Thyroid gland (tissue), 4 donors: ENCODE measurements at places on chromosomes 3 and 15. TPM values are rescaled to one million over a fixed set of nuclear protein-coding genes. Genes with fewer than 3 reads are reported as not detected.

Gene OR4F6
- not detected for total RNA-seq

Gene CCDC33
- total RNA-seq: not detected

Gene PCOLCE2
- total RNA-seq: 3.1 TPM

Gene C3orf20
- 0.29 TPM for total RNA-seq

Gene LINGO1
- total RNA-seq: not detected

- DNase-seq: no peak
Observed at GRCh38 chr3:71061581-71061980, 521.9 kb downstream of the FOXP1 start.

DNA sequence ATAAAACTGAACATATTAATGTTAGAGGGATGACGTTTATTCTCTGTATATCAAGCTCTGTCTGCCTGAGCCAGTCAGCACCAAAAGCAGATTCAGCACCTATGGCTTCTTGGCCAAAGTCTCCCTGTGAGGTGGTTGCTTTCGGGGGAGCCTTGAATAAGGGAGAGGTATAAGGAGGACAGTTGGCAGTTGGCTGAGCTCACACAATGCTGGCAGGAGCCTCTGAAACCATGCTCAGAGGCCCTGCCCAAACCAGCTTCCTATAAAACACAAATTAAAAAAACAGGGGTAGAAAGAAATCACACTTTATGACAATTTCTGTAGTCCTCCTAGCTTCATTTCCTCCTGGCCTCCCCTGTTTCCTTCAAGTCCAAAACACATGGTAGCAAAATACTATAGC, 18.8 kb downstream of the ARHGEF3 start:
- no peak for DNase-seq

DNA sequence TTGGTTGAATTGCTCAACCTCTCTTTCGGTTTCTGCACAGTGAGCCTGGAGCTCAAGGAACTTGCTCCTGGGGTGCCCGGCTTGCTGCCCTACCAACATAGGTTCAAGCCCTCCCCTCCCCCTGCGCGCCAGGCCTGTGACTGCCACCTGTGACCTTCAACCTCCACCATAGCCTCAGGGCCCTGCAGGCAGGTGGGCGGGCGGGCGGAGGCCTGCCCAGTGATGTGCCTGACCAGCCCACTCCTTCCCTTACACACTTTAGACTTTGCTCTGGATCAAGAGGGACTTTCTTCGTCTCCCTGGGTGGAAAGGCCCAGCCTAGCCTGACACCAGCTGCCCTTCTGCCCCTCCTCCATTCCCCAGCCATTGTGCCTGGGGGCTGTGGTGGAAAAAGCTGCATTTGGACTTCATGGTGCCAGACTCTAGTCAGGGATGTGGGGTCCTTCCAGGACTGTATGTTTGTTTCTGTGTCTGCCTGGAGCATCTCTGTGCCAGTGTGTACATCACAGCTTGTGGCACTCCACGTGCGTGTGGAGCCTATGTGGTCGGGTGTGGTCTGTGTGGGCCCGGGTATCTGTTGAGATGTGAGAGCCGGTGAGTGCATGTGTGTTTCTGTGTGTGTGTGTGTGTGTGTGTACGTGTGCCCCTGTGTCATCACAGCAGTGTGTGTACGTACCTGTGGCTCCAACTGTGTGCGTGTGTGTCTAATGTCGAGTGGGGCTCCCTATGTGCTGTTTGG, 9.5 kb downstream of the PRKCD start:
- no peak for DNase-seq

- DNase-seq: no peak
Observed at GRCh38 chr3:111947231-111947630, 31.6 kb upstream of the ABHD10 start.

- DNase-seq: no peak
Observed at GRCh38 chr3:122893282-122893681, 98.4 kb downstream of the SLC49A4 start.

GRCh38 chr15:76994971-76995945, at the start of gene PSTPIP1:
TSS of gene PSTPIP1 (plus strand) at chr15:76995126. CDS start at chr15:76995574, 448 bp downstream.
- no peak for DNase-seq

GRCh38 chr3:111859974-111860859, 1.2 kb downstream of the PHLDB2 start:
- DNase-seq: peak; percentile 68

GRCh38 chr15:70096215-70097062, 1.3 kb downstream of the TLE3 start:
- DNase-seq: peak; percentile 68

DNA sequence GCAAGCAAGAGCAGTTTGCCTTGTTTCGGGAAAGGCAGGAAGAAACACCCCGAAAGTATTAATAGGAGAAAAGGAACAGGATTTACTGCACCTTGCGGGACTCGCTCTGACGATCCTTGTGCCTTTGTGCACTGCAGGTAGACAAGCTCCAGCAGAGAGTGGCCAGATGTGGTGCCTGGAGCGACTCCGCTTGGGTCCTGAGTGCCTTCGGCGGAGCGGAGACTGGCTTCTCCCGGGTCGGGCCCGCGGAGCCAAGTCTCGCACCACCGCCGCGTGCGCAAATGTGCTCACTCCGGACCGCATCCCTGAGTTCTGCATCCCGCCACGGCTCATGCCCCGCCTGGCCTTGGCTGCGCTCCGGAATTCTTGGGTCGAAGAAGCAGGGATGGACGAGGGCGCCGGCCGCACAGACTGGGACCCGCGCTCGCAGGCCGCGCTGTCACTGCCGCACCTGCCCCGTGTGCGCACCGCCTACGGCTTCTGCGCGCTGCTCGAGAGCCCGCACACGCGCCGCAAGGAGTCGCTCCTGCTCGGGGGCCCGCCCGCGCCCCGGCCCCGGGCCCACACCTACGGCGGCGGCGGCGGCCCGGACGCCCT, 769 bp downstream of the C2CD4A start:
- DNase-seq: peak; percentile 42

DNA sequence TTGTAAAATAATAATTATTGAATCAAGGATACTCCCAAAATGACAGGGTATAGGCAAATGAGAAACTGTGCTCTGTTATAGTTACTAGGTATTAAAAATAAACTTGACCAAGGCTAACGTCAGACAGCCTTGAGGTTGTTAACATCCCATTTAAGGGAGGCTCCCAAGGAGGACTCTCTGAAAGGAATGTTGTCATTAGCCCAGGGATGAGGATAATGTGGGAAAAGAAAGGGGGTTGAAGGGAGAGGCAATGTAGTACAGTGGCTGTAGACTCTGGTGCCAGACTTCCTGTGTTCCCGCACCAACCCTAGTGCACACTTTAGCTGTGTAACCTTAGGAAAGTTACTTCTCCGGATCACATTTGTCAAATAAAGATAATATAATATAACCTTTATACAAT, 47.0 kb upstream of the RARB start:
- no peak for DNase-seq

DNA sequence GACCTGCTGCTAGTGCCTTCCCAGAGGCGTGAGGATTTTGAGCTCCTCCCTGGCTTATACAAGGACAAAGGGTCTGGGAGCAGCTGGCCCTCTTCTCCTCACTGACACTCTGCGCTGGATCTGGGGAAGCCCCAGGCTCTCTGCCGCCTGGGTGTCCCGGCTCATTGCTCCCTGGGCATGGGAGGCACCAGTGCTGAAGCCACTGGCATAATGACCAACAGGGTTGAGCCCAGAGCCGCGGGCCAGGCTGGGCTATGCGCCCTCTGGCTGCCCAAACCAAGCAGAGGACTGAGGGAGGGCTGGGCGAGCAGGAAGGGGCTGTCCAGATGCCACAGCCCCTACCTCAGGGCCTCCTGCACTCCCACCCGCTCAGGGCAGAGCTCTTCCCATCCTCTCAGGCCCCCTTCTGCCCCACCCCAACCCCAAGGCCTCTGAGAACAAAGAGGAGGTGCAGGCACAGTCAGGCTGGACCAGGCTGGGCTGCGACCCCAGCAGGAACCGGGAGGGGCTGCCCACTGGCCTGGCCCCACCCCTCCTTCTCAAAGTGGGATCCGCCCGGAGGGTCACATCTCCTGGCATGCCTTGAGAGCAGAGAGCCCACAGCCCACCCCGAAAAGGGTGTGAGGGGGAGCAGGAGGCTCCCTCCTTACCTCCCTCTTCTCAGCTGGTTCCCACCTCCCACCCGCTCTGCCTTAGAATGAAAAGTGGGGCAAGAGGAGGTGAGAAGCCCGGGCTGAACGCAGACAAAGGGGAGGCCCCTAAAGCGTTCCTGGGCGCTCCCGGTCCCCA, 1.6 kb downstream of the LINGO1 start:
- peak; percentile 30 for DNase-seq

GRCh38 chr15:44711743-44712345, 527 bp downstream of the B2M start:
- DNase-seq: peak; percentile 49

GRCh38 chr3:81249540-81250029, 511.9 kb downstream of the GBE1 start:
- no peak for DNase-seq

- DNase-seq: no peak
Observed at GRCh38 chr3:33061782-33062181, 35.2 kb downstream of the GLB1 start.

GRCh38 chr3:29282427-29283230, 1.8 kb downstream of the RBMS3 start:
- DNase-seq: peak; percentile 13
